Activated T-helper 1 cell treated with anti-CD3 and anti-CD28 coated beads, Interleukin-2, amount 50 U/mL, for 16 hours (primary cell): ENCODE measurements at places on chromosomes 7 and 10.

DNA sequence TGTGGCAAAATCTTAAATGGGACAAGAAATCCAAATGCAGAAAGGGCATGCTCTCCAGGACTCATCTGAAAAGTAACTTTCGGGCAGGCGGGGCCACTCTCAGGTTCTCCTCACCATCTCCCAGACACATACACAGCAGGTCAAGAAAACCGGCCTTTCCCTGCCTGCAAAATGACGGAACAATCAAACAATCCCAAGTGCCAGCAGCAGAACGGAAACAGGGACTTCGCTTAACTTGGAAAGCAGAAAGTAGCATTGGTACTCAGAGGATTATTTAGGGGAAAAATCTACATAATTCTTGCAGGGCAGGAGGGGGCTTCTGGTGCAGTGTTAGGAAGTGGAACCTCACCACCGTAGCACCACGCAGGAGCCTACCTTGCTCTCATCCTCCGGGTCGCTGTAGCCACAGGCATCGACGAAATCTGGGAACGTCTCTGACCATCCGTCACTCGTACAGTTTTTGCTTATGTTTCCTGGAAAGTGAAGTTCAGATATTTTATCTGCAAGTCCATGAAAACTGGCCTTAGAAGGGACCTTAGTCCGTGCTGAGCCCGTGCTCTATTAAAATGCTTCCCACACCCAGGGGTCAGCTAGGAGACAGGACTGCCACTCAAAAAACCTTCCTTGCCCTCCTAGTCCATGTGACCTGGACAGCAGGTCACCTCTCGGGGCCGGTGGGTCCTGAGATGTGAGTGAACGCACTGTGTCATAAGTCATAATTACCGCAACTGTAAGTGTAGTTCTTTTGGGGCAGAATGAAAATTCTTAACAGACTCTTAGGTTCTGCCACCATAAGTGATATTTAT, 41.1 kb downstream of the VIPR2 start:
- DNase-seq = no peak

DNA sequence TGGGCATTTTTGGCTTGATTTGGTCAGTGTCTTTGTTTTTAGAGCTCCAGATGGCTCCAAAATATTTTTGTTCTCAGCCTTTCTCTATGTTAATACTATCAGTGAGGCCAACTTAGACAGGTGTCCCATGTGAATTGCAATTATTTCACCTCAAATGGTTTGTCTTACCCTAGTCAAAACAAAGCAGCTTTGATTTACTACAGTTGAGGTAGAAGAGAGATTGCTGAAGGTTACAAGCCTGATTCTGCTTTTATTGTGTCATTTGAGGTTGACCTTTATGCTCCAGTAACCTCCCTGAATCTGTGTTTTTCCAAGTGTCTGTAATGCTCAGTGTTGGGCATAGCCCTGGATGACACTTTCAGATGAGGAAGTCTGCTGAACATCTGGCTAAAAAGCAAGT, 882.9 kb downstream of the NRG3 start:
- no peak for DNase-seq

DNA sequence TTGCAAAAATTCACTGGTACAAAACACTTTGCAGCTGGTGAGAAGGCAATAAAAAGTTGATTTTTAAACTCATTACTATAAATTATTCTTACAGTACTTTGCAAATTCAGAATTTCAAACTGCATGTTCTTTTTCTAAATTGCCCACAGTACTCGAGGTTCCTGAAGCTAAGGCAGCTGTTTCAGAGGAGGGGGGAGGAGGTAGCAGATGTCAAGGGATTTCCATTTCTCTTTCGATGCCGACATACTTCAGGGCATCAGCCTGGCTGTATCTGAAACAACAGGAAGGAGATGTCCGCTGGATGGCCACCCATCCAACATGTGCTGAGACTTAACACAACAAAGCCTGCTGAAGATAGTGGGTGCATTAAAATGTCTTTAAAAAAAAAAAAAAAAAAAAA, 76.7 kb downstream of the EZH2 start:
- no peak for DNase-seq

DNA sequence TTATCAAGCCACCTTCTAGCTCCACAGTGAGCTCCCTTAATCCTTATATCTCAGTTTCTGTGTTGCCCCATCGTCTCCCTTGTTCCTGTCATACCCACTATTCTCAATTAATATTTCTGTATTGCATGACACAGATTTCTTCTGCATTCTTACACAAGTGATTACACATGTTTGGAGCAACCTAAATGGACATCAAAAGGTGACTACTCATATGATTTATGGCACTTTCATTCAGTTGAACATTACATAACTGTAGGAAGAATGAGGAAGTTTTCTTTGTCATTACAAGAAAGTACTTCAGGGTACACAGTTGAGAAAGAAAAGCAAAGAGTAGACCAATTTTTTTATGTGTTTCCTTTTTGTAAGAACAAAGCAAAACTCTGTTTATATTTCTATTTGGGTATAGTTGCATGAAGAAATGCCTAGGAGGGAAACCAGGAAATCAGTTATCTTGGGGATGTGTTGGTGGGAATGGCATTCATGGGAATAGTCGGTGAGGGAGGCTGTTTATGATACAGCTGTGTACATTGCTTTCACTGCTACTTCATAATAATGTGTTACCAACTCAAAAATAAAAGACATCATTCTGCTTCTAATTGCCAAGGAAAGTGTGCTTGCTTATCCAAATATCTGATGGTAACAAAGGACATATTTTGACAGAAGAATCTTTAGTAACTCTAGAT, 23.6 kb upstream of the PRSS37 start:
- DNase-seq = no peak

DNA sequence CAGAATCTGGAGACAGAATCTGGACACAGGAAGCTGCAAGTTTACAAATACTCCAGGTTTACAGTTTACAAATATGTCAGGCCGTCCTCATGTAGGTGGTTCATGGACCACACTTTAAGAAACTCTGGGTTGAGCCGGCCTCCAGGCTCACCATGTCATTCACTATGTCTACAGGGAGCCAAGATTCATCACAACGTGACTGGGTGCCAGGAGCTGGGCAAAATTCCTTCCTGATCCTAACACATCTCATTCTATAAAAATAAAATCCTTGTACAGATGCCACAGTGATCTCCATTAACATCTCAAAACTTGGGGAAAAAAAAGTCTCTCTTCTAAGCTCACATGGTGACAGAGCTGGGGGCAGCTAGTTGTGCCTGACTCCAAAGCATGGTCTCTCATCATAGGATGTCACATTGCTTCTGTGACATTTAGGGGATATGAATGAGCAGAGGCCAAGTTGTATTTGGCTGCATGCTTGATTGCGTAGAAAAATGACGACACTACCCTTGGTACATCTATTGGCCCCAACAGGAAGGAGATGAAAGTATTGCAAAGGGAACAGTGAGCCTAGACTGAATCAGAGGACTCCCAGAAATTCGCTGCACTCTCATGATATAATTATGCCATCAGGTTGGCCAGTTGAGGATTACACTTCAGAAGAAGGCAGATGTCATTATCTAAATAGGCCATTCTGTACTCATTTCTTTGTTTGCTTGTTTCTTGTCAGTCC, 35.9 kb downstream of the MTURN start:
- DNase-seq = no peak

DNA sequence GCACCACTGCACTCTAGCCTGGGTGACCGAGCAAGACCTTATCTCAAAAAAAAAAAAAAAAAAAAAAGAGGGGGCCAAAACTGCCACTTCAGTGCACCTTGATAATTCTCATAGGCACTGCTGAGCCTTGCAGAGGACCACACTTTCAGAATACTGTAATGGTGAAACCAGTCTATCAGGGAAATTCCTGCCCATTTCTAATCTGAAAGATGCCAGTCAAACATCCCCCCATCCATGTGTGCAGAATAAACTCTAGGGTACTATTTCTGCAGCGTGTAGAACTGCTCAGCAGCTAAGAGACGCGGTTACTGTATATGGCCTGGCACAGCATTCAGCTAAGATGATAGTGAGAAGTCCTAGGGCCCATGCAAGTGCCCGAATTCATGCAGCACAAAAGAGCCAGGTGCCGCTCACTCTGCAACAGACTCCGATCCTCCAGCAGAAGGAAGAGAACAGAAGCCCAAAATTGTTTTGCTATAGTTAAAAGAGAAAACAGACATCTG, 286.8 kb upstream of the KLF14 start:
- DNase-seq = no peak

DNA sequence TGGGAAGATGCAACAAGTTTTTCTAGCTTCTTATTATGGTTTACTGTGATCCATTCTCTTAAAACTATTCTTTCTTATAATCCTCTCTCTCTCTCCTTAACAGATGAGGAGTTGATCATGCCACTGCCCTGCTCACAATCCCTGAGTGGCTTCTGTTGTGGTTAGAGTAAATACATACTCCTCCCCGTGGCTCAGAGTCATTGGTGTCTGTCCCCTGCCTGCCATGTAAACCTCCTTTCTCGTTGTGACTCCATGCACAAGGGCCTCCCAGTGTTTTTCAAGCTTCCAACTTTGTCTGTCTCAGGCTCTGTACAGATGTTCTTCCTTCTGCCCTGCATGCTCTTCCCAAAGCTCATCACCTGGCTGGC, 20.4 kb downstream of the CCNY start:
- no peak for DNase-seq
